ENCODE measurements at places on chromosomes 13 and 19.

GRCh38 chr13:44196196-44196751, 177.3 kb upstream of the SERP2 start:
- no peak for DNase-seq

- no peak for DNase-seq
Measured at GRCh38 chr13:51724721-51725120, 79.2 kb downstream of the DHRS12 start.

GRCh38 chr13:113646376-113646775, 11.6 kb downstream of the ATP4B start:
- no peak for DNase-seq

- no peak for DNase-seq
Measured at GRCh38 chr13:98845742-98846141, 93.3 kb upstream of the SLC15A1 start.

DNA sequence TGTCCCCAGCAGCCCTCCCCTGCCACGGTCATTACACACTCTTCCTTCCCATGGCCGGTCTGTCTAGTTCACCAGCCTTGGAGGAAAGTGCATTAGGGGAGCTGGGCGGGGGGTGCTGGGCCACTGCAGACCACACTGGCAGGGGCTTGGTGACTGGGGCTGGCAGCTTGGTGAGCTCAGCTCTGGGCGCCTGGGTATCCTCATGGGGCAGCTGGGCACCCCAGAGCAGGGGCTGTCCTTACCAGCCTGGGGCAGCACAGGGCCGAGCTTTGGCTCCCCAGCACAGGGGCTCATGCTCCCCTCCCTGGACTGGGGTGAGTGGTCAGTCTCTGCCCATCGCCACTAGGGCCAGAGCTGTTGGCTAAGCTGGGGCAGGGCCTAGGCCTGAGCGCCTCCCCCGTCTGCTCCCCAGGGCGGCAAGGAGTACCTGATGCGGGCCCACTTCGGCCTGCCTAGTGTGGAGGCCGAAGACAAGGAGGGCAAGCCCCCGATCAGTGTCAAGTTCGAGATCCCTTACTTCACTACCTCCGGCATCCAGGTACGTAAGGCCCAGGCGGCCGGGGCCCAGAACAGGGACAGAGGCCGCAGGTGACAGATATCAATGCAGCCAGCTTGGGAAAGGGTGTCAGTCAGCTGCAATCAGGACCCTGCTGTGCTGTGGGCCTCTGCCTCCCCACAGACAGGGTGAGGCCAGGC, 35.5 kb downstream of the AP1M1 start:
- no peak for DNase-seq

GRCh38 chr19:42250666-42251531, 4.0 kb downstream of the ERF start:
- DNase-seq: no peak

- DNase-seq: no peak
Measured at GRCh38 chr19:45815481-45816216, 541 bp upstream of the RSPH6A start.

- no peak for DNase-seq
Measured at GRCh38 chr19:33273065-33273736, 29.1 kb downstream of the CEBPA start.

- DNase-seq: no peak
Measured at GRCh38 chr13:73272831-73273230, 214.0 kb downstream of the KLF5 start.

DNA sequence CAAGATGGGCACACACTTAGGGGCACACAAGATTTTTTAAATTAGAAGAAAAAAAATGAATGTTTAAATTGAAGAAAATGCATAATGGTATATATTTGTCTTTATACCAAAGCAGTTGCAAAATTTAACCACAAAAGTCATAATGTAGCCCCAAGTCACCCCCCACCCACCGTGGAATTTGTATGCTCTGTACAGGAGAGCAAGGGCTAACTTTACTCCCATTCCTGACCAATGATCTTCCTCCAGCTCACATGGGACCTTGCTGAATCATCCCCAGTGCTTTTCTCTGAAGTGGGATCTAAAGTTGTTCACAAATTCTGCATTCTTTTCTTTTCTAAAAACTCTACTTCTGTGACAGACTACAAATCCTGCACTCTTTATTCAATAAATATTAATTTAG, 597.0 kb downstream of the UQCRFS1 start:
- no peak for DNase-seq

- DNase-seq: peak; percentile 37
Measured at GRCh38 chr19:11092181-11092538, 2.9 kb downstream of the LDLR start.

GRCh38 chr13:95020298-95020987, 280.8 kb downstream of the ABCC4 start:
- DNase-seq: no peak

- no peak for DNase-seq
Measured at GRCh38 chr13:34467450-34468083, 474.5 kb upstream of the NBEA start.

GRCh38 chr13:99131410-99131809, 69.2 kb upstream of the UBAC2 start:
- DNase-seq: no peak

DNA sequence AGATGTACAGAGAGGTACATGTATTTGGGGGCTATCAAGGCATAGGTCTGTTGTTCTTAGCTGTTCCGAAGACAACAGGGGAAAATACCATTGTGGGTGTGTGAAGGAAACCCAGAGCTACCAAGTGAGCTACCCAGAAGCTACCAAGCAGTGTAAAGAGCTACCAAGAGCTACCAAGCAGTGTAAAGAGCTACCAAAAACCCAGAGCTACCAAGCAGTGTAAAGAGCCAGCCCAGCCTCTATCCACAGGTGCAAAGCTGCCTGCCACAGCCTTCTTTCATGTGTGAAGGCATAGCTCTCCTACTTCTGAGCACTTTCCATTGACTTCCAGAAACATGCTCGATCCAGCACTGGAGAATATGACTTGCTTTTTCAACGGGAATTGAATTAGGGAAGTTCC, 145.7 kb downstream of the AKAP11 start:
- no peak for DNase-seq

DNA sequence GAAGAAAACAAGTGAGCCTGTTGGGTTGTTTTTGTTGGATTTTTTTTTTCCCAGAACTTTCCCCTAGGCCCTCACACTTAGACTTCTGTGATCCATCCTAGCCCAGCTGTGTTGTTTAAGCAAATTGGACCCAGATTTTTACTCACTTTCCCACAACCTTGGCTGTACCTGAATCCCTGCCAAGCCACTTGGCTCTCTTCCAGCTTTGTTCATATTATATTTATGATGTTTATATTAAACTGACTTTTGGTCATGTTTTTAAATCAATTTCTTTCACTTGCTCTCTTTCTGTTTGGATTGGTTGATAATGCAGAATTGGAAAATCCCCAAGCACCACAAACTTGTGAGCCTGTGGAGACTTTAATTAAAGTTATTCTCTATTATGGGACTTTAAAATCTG, 16.6 kb downstream of the OLFM4 start:
- no peak for DNase-seq

DNA sequence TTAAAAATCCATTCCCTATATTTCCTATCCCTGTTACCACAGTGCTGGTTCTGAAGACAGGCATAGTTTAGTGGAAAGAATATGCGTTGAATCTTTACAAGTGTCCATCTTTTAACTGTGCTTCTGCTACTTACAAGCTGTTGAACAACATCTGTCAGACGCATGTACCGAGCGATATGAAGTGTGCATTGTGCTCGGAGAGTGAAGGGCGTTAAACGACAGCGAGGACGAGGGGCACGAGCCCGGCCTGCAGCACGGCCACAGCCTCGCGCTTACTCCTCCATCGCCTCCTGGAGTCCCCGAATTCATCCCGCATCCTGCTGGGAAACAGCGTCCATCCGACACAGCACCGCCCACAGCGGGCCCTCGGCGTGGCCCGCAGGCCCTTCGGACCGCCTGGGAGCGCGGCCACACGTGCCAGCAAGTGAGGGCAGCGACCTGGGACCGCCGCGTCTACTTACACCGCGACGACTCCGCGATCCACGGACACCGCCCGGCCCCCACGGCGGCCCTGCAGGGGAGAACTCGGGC, 514 bp downstream of the PCID2 start:
- no peak for DNase-seq

GRCh38 chr13:44266305-44266704, 107.3 kb upstream of the SERP2 start:
- DNase-seq: no peak

DNA sequence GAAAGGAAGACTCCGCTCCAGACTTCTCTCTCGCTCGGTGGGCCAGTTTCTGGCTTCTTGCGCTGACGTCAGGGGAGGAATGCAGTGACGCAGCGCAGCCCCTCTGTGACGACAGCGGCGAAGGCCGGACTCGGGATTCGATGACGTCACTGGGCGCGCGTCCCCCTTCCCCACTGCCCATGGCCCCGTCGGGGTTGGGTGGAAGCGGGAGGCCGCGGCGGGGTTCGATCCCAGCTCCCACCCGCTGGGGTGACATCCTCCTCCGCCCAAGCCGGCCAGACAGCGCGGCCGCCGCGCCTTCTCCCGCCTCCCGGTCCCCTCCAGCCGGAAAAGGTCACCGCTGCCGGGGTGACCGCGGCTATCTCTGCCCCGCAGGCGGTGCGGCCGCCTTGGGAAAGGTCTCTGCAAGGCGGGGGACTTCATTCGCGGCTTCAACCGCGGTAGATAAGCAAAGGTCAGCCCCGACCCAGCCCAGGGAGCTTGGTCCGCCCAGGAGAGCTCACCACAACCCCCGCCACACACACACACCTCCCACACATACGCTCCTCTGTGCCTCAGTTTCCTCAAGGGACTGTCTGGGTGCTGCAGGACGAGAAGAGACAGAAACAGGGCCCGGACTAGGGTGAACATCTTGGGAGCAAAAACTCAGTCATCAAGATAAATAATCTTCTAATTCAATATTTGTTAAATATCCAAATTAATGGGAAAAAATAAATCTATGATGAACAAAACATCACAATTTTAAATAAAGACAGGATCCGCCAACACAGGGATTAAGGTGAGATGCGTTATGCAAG, 844 bp upstream of the RFX1 start:
- DNase-seq: no peak

- peak; percentile 85 for DNase-seq
Measured at GRCh38 chr13:40388617-40389016, 277.8 kb downstream of the FOXO1 start.

DNA sequence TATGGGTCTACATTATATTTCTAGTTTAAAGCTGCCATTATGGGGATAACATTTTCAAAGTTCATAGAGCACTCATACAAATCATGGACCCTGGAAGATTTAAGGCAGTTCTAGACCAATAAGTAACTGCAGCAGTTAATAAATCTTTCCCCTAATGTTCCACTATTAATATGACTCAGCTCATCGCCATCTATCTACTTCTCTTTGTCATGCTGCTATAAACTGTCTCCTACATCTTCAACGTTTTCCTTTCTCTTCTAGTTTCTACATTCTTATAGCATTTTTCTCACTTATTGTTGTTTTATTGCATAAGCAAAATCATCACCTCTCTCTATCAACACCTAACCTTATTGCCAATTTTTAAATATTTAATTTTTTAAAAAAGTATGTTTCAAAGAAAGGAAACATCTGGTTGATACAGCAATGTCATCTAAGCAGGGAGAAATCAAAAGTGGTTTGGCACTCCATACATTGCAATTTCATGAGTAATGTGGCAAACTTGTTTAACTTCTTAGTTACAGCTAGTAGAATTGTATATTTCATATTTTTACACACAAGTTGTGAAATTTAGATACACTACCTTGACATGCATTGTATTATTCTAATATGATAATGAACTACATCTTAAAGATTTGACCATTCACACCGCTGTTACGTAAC, 1500.4 kb upstream of the MIR17HG start:
- DNase-seq: no peak

DNA sequence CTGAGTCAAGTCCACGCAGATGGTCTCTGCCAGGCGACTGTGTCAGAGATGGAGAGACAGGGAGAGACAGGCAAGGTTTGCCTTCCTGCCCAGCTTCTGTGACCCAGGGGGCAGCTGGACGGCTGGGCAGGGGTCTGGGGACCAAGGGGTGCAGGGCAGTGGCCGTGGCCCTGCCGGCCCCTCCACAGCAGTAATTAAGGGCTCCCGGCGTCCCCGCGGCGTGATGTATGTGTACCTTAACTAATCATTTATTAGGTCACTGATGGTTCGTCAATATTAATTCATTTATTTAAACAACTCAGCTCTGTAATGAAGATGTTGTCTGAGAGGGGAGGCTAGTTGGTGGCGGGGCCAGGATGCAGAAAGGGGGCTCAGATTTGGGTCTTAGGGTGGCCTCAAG, 28.6 kb upstream of the TCF3 start:
- no peak for DNase-seq

- DNase-seq: no peak
Measured at GRCh38 chr19:56508290-56508778, 679 bp downstream of the ZNF471 start.

DNA sequence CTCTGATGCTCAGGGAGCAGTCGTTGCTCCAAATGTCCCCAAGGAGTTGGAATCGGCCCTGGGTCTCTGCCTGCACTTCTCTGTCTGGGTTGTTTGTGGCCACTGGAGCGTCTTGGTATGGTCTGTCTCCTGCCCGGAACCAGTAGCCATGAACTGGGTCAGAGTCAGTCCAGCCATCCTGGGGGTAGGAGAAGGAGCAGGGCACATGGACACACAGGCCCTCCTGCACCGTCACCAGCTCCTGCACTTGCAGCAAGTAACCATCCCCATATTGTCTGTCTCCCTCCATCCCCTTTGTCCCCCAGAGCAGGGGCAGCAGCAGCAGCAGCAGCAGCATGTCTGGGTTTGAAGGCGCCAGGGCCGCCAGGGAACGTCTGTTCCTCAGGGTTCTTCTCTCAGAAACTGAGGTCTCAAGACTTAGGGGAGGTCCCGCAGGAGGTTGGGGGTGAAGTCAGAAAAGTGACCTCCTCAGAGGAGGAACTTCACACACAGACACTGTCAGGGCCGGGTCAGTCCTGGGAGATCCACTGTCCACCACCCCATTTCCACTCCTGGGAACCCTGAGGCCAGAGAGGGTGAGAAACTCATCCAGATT, at the start of gene SIGLEC8:
SIGLEC8 (minus strand) TSS at position 404 of the 595 bp plus-strand sequence; CDS start at position 337, 67 bp downstream.
- DNase-seq: no peak

DNA sequence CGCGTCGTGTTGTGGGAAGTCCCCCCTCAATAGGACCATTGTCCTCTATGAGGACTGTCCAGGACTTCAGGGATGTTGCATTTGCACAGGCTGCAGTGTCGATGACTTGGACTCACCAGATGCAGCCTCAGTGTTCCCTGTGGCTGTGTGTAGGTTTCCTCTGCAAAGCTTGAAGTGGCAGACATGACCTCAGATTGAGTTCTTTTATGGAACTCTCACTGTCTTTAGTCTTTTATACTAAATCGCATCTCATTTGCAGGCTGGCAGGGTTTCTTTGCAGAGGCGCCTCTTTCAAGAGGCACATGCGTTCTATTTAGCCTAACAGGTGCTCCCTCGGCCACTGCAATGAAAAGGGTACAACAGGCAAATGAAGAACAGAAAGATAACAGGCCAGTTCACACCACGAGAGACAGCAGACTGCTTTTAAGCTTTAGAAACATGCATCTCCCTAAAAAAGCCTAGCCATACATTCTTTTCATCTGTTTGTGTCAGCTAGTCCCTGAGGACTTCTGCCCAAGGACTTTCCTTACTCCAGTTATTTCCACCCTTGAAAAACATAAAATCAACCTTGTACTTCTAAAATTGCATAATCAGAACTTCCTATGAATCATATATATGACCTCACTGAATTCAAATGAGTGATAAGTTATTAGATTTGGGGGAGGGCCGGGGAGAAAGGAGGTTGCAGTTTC, 118.4 kb downstream of the RAB20 start:
- no peak for DNase-seq

- no peak for DNase-seq
Measured at GRCh38 chr19:7337380-7338194, 11.2 kb upstream of the ARHGEF18 start.

GRCh38 chr13:97030705-97031452, 36.6 kb upstream of the OXGR1 start:
- no peak for DNase-seq

GRCh38 chr19:55147545-55148251, 1.3 kb downstream of the TNNT1 start:
- no peak for DNase-seq

All from central memory CD8-positive, alpha-beta T cell (primary cell).